ENCODE measurements at places on chromosomes 12 and 14.

DNA sequence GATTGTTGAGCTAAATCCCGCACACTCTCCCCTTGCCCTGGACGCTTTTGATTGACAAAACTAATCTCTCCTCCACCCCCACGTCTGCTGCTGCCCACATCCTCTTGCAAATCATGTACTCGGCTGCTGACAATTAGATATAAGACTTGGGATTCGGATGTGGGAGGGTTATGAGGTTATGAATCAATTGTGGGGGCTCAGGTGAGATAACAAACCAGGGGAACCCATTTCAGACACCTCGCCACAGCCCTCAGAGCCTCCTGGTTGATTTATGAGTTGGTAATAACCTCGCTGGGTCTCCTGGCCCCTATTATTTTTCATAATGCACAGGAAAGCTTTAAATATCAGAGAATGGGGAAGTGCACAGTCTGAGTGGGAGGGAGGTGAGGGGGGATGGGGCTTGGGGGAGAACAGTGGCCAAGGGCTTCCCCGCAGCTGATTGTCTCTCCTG is 449.9 kb downstream of the DPF3 start:
- no peak for DNase-seq

DNA sequence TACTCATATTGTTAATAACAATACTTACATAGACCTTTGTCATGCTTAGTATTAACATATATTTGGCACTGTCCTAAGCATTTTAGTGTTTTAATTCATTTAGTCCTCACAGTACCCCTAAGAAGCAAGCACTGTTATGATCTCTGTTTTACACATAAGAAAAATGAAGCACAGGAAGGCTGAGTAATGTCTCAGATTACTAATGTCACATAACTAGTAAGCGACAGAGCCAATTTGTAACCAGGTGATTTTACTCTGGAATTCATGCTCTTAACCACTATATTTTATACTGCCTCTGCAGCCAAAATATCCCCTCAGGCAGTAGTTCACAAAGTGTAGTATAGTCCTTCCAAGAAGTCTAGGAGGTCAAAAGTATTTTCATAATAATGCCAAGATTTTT is 20.3 kb downstream of the TMEM253 start:
- DNase-seq, result no peak

DNA sequence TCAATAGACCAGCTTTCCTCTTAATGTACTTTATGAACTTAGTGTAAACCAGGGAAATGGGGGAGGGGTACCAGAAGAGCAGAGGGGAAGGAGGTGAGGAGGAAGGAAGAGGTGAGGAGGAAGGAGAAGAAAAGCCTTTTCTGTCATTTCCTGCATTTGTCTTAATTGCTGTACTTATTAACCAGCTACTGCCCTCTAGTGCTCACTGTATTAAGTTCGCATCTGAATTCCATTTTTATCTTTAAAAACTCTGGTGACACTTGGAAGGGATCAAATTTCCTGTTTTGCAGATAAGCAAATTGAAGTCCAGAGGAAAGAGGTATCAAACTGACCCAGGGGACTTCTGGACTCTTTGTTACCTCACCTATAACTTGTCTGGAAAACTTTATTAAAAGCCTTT is 22.2 kb downstream of the MANSC1 start:
- no peak for DNase-seq

DNA sequence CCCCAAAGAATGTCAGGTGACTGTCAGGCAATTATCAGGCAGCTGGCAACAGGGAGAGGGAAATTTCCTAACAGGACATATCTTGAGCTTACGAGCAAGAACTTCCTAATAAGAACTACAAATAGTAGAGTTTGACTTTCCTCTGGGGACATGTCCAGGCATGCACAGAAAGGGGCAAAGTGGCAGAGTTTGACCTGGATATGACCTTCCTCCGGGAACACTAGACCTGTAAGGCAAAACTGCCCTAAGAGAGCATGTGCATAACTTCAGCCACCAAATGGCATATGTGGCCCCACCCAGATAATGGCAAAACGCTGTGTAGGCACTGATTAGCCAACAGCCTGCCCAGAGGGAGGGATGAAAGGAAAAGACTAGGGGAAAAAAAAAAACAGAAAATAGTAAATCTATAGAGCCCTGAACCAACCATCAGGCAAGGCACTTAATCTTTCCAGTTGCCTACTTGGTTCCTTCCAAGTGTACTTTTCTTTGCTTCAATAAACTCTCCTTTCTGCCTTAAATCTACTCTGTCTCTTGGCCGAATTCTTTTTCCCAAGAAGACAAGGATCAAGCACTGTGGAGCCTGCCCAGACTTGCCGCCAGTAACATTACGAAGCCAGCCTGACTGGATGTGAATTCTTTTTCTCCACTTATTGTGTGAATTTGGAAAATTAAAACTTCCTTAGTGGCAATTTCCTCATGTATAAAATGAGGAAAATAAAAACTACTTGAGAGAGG is 164.1 kb downstream of the SPTSSA start:
- no peak for DNase-seq

GRCh38 chr12:53617700-53618099 is 8.5 kb downstream of the ATF7 start:
- DNase-seq, result no peak

DNA sequence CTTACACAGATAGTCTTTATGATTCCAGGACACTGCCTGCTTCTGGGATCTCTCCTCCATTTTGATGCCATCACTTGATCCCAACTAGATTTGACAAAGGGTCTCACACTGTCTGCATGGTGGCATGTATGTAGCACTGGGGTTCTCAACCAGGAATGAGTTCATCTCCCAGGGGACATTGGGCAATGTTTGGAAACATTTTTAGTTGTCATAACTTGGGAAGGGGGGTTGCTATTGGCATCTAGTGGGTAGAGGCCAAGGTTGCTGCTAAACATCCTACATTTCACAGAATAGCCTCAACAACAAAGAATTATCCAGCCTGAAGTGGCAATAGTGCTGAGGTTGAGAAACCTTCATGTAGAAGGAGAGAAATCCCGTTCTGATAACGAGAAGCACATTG is 376.2 kb downstream of the DPF3 start:
- no peak for DNase-seq

DNA sequence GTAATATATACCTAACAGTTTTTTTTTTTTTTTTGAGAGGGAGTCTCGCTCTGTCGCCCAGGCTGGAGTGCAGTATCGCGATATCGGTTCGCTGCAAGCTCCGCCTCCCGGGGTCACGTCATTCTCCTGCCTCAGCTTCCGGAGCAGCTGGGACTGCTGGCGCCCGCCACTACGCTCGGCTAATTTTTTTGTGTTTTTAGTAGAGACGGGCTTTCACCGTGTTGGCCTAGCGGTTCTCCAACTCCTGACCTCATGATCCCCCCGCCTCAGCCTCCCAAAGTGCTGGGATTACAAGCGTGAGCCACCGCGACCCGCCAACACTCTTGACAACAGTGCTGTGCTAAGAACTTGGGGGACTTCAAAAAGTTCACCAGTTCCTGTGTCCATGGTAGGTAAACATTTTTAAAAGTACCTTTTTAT is 63.5 kb downstream of the FOXG1 start:
- no peak for DNase-seq

DNA sequence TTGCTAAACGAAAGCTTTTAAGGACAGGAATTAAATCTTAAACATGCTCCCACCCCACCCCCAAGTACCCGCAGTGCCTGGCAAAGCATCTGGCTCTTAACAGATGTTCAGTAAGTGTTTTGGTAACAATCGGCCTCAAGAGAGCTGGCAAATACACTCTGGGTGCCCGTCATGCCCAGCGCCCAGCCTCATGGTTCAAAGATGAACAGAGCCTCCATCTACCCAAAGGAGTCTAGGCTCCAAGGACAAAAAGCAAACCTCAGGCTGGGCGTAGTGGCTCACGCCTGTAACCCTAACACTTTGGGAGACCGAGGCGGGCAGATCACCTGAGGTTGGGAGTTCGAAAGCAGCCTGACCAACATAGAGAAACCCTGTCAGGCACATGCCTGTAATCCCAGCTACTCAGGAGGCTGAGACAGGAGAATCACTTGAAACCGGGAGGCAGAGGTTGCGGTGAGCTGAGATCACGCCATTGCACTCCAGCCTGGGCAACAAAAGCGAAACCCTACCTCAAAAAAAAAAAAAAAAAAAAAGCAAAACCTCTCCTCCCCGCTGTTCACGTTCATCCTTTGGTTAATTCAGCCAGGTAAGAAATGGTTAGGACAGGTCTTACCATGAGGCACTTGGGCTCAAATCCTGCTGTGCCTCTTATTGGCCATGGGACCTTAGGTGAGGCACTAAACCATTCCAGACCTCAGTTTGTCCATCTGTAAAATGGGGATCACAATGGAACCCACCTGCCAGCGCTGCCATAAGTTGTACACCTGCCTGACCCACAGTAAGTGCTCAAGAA is 151.3 kb downstream of the BCL11B start:
- DNase-seq, result no peak

DNA sequence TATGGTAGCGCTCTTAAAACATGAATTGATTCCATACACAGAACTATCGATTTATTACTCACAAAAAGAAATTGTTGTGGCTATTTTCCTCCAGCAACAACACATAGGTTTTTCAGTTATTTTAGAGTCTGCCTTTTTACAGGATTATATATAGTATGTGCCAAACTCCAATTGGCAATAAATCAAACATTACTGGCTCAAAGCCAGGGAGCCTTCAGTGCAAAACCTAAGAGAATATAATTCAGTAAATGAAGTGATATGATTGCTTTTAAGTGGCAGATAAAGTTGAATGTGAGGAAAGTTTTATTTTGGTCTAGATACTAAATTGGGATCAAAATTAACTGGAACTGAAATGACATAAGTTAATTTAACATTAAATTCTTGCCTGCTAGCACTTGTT is 234.8 kb downstream of the PIK3C2G start:
- no peak for DNase-seq

DNA sequence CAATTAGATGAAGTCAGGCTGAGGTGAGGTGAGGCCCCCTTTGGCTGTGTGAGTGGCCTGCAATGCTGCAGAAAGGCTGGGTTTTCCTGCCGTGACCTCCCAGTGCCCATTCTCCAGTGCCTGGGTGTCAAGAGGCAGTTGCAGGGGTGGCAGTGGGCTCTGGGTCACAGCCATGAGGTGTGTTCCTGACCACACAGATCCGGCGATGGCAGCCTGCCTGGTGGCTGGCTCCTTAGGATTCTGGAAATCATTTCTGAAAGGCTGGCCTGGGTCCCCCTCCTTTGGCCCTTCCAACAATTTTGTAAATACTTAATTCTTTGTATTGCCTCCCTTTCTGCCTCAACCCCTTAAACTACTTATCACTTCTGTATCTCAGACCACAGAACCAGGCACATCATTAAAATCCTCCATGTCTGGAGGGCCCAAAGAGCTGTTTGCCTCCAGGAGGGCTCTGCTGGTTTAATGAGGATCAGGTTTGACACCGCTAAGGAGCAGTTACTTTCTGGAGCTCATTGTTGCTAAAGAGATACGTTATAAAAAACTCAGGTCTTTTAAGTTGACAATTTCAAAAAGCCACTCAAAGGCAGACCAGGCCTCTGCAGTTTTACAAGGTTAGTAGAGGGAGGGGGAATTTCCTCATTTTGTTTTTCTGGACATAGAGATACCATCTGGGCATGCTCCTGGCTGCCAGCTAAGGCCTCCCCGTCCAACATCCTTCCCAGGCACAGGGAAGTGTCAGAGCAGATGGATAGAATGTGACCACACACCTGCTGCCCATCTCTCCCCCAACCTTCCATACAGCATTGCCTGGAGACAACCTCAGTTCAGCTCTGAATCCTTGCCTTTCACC is 204.4 kb downstream of the FOXN3 start:
- DNase-seq, result no peak

GRCh38 chr14:34174973-34175372 is 224.1 kb upstream of the EGLN3 start:
- no peak for DNase-seq

- no peak for DNase-seq
Observed at GRCh38 chr12:52216100-52216499, 16.9 kb upstream of the KRT7 start.

DNA sequence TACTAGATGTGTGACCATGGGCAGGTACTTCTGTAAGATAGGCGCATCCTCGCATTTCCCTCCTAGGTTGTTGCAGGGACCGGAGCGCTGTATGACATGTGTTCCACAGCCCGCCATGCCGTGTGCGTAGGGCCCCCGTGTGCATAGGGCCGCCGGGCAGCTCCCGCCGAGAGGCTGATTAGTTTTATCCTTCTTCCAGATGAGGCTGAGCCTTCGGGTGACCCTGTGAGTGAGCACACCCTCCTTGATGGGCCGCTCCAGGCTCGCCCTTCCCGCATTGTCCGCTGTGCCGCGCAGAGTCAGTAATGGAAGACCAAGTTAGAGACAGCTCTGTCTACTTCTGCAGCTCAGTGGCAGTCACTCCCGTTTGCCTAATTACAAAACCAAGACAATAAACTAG is 72.9 kb upstream of the DYNC1H1 start:
- no peak for DNase-seq

- DNase-seq, result no peak
Observed at GRCh38 chr12:97758194-97758501, 295.5 kb downstream of the RMST start.

DNA sequence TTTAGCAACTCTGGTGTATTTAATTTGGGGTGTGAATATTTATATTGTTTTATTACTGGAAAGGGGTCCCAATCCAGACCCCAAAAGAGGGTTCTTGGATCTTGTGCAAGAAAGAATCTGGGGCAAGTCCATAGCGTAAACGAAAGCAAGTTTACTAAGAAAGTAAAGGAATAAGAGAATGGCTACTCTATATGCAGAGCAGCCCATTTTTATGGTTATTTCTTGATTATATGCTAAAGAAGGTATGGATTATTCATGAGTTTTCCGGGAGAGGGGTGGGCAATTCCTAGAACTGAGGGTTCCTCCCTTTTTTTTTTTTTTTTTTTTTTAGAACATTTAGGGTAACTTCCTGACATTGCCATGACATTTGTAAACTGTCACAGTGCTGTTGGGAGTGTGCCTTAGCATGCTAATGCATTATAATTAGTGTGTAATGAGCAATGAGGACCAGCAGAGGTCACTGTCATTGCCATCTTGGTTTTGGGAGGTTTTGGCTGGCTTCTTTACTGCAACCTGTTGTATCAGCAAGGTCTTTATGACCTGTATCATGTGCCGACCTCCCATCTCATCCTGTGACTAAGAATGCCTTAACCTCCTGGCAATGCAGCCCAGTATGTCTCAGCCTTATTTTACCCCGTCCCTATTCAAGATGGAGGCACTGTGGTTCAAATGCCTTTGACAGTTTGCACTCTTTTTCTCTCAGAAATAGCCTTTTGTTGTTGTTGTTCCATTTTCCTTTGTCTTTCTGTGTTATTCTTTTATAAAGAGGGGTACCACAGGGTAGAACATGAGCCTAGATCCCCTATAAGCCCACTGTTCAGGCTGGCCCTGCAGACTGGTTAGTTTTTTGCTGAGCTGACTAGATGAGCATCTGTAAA is 75.5 kb upstream of the DCD start:
- DNase-seq, result no peak
